Sigmoid colon (tissue), 7 donors: ENCODE measurements at places on chromosomes 3 and 15. TPM values are rescaled to one million over a fixed set of nuclear protein-coding genes. Genes with fewer than 3 reads are reported as not detected.

DNA sequence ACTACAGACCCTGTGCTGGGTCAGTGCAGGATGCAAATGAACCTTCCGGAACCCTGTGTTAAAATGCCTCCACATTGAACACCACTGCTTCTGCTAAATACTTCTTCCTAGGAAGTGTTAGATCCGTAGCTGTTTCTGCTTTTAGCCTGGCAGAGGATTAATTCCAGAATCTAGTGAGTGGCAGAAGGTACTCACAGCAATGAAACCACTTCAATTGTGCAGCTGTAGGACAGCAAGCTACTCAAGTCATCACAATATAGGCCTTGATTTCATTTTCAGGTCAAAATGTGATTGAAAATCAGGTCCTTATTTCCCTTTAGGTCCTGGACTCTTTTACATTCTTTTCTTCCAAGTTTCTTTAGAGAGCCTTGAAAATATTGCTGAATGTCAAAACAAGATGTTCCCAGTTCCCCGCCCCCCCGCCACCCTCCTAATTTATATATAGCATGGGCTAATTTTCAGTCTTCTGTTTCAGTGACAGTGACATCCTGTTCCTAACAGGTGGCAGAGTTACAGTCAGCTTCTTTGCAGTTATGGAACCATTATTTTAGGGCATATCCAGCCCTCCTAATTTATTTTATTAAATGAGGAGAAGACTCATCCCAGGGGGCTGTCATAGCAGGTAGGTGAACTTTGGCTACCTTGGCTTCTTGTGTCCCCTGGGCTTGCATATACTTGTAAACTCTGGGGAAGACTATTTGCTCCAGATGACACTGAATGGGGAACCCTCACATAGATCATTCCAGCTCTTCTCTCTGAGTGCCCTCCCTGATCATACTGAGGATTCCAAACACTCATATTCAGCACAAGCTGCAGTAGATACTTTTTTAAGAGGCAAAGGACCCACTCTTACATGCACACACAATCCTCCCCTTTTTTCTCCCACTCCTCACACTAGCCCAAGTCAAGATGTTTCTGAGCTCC, 28.0 kb upstream of the ARNT2 start:
- DNase-seq: no peak

DNA sequence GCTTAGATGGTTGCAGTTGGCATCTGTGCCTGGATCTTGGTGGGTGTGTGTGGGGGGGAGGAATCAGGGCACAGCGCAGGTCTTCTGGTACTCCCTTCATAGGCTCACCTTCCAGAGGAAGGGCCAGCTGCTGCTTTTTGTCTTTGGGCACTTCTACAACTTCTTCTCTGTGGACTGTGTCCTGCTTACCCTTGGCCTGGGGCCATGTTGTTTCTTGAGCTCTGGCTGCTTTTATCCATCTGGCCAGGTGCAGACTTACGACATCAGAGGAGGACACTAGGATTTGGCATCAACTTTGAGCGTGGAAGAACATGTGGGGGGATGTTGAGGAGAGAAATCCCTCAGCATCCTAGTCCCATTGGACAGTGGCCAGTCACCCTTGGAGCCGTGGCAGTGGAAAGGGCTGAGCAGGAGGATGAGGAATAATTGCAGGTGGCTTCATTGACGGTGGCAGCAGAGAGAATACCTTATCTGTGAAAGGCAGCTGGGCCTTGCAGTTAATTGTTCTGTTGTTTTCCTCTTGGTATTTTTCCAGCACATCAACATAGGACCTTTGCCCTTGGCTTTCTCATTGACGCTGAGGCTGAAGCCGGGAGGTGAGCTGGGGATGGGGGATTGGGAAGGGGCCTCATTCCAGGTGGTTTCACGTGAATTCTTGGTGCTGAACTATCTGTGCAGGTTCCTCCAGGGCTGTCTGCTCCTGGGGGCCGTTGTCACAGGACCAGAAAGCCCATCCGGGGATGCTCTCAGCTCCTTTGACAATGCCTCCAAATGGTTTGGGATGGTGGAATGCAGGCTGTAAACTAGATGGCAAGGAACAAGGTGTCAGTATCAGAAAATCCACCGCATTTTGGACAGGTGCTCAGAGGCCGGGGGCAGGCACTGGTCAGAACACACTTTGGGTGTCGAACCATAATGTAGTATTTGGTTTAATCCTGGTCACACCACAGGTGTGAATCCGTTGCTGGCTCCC, 9.7 kb downstream of the EPHB1 start:
- DNase-seq: no peak

DNA sequence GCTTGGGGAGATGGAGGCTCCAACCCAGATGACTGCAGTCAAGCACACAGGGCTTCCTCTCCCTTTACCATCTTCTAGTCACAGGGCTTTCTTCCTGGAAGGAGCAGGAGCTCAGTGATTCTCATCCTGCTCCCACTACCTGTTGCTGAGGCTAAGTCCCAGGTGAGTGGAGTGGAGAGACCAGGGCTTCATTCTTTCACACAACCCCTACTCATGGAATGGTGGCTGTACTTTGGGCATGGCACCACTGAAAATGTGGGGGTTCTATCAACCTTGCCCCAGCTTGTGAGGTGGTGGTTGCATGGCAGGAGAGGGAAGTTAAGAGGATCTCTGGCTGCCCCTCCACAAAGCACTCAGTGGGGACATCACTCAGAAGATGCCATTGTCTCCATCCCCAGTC, 36.8 kb upstream of the RAD18 start:
- DNase-seq: no peak

The ITGA11 gene
- 2.4 TPM for polyA plus RNA-seq

The GABRB3 gene
- 1.0 TPM for polyA plus RNA-seq

The MESP2 gene
- 1.8 TPM for polyA plus RNA-seq
